NCI-H1092 (cell line): ENCODE measurements at places on chromosomes 7 and 10.
A peak's percentile ranks its signal among the peaks of the same experiment; 100 is the strongest.

GRCh38 chr7:147869456-147869855 is 721.1 kb upstream of the C7orf33 start:
- no peak for DNase-seq

DNA sequence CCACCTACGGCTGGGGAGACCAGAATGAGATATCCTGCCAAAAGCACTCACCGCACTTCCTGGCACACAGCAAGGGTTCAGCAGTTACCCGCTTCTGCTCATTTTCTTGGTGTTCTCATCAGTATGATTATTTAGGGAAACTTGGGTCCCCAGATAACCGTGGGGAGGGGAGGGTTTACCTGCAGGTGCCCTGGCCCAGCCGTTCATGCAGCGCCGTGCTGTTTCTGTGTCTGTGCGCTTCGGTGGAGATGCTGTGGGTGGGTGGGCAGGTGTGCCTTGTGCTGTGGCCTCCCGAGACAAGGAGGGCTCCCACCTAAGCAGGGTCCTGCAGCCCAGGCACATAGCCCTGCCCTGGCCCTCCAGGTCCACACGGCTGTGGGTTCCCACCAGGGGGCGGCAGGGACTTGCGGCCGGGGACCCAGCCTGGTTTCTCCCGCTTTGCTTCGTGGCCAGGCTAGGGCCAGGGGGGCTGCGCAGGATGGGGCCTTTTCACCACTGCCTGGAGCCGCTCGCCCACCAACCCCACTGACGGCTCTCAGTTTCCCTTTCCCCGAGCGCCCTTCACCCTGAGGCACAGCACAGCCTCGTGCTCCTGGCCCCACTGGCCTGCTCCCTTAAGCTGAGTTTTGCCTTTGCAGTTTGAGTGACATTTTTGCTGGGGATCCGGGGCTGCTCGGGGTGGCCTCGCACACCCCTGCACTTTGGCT is 78.5 kb downstream of the LHPP start:
- DNase-seq = peak; percentile 16

DNA sequence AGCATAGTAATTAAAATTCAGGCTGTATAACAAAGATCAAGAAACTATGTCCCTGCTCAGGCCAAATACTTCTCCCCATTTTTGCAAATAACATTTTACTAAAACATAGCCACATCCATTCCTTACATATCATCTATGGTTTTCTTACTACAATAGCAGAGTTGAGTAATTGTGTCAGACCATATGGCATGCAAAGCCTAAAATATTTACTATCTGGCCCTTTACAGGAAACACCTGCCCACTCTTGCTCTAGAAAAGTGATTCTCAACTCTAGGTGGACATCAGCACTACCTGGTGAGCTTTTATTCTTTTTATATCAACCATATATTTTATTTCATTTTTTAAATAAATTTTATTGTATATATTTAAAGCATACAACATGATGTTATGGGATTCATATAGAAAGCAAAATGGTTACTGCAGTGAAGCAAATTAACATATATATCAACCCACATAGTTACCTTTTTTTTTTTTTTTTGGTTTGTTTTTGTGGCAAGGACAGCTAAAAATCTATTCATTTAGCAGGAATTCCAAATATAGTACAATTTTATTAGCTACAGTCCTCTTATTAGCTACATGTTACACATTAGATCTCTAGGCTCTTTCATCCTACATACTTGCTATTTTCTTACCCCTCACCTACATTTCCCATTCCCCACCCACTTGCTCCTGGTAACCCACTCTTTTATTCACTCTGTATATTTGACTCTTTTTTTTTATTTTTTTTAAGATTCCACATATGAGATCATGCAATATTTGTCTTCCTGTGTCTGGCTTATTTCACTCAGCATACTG is 19.6 kb downstream of the ABI1 start:
- no peak for DNase-seq

- DNase-seq = no peak
Measured at GRCh38 chr10:95397747-95398146, 106.9 kb upstream of the PDLIM1 start.

DNA sequence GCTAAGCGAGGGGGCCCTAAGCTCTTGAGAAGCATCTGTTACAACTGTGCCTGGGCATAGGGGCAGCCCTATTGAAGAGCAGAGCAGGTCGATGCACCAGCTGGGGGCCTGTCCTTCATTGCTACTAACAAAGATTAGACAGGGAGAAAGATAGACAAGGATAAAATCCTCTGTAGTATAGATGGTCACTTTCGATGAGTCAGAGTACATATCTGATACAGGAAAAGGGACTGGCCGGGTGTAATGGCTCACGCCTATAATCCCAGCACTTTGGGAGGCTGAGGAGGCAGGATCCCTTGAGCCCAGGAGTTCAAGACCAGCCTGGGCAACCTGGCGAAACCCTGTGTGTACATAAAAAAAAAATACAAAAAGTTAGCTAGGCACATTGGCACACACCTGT is 13.6 kb downstream of the OPTN start:
- DNase-seq = no peak

- no peak for DNase-seq
Measured at GRCh38 chr7:100171840-100172239, 3.4 kb upstream of the GAL3ST4 start.

GRCh38 chr7:148060724-148061123 is 529.8 kb upstream of the C7orf33 start:
- DNase-seq = no peak

- DNase-seq = no peak
Measured at GRCh38 chr10:52066383-52066782, 247.7 kb upstream of the DKK1 start.

GRCh38 chr10:76866841-76867586 is 770.6 kb downstream of the KCNMA1 start:
- DNase-seq = no peak

DNA sequence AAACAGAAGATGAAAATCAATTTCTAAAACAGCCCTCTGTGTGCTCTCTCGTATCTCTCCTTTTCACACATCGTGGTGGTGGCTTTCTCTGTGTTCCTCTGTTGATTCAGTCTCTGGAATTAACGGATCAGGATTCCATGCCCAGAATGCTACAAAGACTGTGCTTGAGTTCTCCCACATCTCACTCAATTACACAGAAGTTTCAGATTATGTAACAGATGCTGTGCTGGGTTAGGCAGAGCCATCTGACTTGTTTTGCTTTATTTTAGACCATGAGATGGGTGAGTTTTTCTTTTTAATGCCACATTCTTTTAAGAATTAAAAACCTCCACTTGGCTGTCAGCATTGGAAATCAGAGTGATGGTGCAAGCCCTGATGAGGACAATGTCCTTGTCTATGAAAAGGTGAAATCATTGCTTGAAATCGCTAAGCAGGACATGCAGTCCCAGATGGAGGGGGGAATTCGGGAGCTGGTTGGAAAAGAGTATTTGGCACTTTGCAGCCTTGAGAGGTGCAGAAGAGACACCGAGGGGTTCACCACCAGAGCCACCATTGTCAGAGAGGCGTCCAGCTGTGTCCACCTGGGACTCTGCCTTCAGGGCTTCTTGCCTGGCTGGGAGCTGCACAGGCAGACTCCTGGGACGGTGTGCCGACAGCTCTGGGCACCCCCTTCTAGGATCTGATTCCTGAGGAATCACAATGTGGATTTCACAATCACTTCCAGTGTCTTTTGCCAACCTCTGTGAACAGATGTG is 80.4 kb downstream of the EGFR start:
- DNase-seq = no peak
